ENCODE measurements at places on chromosomes 13 and 19.

GRCh38 chr19:20162821-20163220 lies 4.2 kb upstream of the ZNF486 start:
- DNase-seq, result no peak

DNA sequence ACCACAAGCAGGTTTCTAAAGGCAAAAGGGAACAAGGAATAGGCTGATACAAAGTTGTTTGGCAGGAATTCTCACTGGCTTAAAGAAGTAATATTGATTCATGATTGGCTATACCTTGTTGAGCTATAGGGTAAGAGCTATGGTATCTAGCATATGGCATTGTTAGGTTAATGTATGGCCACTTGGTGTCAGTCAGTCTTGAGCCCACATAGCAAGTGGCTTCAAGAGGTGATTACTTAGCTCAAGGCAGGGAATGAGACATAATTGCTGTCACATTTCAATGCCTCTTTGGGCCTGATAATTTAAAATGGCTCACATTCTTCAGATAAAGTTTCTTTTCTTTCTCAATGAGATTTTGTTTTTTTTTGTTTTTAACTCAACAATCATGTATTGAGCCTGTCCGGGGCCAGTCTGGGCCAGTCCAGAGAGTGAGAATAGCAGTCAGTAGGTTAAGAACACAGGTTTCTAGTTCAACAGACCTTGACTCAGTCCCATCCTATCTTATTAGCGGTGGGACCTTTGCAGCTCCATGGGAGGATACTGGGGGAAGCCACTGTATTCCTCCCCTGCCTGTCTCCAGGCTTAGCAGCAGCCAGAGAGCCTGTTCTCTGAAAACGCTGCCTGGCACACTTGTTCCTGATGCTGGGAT lies 45.8 kb upstream of the RCBTB2 start:
- DNase-seq, result no peak

DNA sequence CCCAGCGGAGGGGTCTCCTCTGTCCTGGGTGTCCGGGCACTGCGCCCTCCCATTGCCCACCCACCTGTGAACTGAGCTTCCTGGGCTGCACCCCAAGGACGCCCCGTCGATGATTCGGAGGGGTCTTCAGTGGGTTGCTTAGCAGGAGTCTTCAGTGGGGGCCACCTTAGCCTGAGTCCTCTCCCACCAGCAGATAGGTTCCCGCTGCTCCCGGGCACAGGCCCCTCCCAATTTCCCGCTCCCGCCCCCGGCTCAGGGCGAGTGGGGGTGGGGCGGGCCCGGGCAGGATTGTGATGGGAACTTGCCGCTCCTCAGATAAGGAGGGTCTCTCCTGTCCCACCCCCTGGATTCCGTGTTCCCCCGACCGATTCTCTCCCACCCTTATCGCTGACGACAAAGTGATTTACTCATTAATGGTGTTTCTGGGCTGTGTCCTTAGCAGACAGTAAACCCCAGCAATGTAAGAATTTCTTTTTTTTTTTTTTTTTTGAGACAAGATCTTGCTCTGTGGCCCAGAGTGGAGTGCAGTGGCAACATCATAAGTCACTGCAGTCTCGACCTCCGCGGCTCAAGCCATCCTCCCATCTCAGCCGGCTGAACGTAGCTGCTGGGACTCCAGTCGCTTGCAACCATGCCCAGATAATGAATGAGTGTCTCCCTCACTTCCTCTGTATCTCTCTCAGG lies 655 bp upstream of the S1PR5 start:
- no peak for DNase-seq

DNA sequence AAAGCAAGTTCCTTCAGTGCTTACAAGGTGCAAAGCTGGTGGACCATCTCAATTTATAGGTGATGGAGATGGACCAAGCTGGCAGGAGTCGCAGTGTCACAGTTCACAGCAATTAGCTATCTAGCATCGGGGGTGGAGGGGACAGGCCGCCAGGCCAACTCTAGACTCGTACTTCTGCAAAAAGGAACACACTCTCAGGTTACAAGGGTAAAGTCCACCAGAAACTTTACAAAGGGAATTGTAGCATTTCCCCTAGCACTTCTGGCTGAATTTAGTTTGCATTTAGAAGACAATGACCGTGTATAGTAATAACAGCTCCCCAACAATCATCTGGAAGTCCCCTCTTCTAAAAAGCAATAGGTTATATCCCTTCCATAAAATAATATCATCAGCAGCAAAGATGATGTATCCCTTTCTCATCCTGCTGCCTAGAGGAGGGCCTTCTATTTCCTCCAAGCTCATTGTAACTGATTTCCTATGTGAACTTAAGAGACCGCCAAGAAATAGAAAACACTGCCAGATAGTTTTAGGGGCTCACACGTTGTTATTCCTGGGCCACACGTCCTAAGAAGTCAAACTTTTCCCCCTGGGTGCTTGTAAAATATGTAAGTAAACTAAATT lies 8.5 kb upstream of the DOCK9 start:
- no peak for DNase-seq

GRCh38 chr19:56291867-56292266 lies 19.3 kb downstream of the EDDM13 start:
- peak; percentile 28 for DNase-seq
